ENCODE measurements at places on chromosomes 1 and 21.

- no peak for DNase-seq
Observed at GRCh38 chr1:14733048-14733778, 134.7 kb downstream of the KAZN start.

GRCh38 chr1:193270996-193271395, 84.6 kb upstream of the B3GALT2 start:
- no peak for DNase-seq

DNA sequence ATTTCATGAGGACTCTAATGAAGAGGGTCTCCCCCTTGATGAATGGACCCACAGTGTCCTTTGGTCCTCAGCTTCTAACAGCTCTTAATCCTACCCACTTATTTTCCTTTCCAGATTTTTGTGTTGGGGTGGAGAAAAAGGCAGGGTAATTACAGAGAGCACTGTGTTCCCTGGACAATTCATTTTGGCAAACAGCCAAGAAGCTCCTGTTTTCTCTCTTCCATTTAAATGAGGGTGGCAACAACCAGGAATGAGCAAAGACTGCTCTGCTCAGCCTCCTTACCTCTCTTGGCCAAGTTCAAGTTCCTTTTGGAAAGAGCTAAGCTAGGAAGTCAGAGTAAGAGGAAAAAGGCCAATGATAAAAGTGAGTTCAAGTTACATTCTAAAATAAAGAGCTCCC, 11.9 kb downstream of the XKR8 start:
- DNase-seq: peak; percentile 98

DNA sequence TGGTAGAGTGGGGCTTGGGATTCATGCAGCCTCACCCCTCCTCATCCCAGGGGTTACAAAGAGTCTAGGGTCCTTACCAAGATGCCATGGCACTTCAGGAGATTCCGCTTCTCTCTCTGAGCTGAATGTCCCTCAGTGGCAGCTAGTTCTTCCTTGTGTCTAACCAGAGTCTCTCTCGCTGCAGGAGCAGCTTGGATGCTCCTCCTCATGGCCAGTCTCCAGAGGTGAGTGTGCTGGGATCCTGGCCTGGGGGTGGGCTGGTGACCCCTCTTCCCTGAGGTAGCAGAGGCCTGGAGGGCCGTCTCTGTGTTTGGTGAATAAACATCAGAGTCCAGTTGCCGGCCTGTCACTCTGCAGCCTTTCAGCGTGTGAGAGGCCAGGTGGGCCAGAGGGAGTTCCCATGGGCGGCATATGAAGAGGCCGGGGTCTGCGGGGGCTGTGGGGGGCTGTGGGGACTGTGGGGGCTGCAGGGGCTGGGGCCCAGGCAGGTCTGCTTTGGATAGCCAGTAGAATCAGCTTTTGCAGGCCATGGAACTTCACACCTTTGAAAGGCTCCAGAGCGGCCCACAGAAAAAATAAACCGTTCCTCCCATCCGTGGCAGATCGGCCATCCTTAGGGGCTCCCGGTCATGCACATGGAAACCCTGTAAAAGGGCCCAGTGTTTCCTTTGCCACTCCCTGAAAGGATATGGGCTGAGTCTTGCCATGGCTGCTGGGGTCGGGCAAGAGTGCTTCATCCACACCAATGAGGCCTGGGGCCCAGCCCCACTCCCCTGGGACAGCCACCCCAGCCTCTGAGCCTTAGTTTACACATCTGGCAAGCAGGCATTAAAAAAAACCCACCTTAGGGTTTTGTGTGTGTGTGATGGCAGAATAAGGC, 256.4 kb downstream of the FOXD2 start:
- DNase-seq: no peak

DNA sequence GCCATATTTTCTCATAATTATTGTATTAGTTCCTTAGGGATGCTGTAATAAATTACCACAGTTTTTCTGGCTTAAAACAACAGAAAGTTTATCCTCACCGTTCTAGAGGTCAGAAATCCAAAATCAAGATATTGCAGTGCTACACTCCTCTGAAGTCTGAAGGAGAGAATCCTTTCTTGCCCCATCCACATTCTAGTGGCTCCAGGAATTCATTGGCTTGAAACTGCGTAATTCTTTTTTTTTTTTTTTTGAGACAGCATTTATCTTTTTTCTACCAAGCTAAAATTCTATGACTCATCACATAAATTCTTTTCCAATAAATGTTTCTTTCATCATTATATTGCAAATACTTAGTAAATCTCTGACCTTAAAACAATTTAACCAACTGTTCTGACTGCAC, 451.0 kb upstream of the RGS18 start:
- no peak for DNase-seq

GRCh38 chr1:4380564-4381168, 273.7 kb upstream of the AJAP1 start:
- no peak for DNase-seq

DNA sequence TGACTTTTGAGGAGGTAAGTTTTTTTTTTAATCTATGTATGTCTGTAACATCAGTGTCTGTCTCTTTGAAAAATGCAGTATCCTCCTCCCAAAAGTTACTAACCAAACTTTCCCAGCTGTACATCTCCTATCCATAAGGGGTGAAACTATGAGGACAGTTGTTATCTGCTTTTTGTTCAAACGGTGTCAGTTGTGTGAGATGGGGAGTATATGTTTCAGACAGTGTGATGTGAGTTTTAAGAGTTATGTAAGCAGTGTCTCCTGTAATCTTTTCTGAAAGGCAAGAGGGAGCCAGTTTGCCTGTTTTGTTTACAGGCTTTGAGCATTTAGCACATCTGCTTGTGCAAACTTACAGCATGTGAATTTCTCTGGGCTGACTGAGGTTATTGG, 34.8 kb upstream of the CACYBP start:
- no peak for DNase-seq

DNA sequence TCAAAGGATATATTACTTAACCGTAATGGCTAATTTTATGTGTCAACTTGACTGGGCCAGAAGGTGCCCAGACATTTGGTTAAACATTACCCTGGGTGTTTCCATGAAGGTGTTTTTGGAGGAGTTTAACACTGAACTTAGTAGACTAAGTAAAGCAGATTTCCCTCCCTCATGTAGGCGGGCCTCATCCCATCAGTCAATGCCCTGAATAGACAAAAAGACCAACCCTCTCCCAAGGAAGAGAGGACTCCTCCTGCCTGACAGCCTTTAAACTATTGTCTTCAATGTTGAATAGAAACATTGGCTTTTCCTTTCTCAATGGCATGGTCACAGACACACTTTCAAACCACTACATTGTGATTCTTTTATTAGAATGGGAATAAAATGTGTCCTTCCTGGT, 121.9 kb downstream of the SETD4 start:
- DNase-seq: no peak

- DNase-seq: no peak
Observed at GRCh38 chr1:22319608-22320007, 132.0 kb upstream of the ZBTB40 start.

DNA sequence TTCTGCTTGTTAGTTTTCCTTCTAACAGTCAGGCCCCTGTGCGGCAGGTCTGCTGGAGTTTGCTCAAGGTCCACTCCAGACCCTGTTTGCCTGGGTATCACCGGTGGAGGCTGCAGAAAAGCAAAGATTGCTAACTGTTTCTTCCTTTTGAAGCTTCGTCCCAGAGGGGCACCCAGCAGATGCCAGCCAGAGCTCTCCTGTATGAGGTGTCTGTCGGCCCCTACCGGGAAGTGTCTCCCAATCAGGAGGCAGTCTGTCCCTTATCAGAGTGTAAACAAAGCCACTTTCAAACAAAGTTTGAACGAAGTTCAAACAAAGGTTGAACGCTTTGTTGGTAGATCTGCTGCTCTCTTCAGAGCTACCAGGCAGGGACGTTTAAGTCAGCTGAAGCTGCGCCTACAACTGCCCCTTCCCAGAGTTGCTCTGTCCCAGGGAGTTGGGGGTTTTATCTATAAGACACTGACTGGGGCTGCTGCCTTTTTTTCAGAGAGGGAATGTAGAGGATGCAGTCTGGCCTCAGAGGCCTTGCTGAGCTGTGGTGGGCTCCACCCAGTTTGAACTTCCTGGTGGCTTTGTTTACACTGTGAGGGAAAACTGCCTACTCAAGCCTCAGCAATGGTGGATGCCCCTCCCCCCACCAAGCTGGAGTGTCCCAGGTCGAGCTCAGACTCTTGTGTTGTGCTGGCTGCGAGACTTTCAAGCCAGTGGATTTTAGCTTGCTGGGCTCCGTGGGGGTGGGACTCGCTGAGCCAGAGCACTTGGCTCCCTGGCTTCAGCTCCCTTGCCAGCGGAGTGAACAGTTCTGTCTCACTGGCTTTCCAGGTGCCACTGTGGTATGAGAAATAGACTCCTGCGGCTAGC, 401.8 kb downstream of the SRGAP2C start:
- DNase-seq: no peak

DNA sequence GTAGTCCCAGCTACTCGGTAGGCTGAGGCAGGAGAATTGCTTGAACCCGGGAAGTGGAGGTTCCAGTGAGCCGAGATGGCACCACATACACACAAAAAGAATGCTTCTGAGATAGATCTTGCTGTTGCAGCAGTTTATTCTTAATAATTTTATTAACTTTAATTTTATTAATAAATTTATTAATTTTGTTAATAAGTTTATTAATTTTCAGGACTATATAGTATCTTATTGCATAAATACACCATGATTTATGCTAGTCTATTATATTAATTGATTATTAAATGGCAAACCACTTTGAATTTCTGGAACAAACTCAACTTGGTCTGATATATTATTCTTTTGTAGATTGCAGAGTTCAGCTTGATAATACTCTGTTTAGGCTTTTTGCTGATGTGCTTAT, 99.5 kb downstream of the CLIC6 start:
- no peak for DNase-seq

GRCh38 chr1:83931658-83932253, 67.2 kb downstream of the TTLL7 start:
- peak; percentile 65 for DNase-seq

DNA sequence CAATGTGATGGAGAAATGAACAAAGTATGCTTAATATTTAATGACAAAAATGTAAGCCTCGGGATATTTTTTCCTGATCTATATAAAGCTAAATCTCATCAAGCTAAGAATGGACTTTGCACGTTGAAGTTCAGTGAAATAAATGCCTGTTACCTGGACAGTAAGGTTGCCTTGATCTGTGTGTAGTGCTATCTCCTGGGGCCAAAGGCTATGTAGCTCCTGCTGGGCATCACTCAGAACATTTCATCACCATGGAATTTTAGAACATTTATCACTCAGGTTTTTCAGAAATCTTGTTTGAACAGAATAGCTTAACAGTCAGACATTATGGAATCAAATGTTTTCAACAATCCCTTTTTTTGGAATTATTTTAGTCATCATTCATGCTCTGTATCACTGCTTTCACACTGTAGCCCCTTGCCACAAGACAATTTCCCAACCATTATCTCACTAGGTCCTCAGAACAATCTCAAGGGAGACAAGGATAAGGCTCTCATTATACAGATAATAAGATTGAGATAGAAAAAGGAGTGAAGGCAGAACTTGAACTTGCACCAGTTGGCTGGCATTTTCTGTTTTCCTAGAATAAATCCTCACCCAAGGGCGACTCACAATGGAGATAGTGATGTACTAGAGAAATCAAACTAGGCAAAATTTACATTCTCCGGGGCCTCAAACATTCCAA, 3.7 kb downstream of the OR10J1 start:
- DNase-seq: no peak

DNA sequence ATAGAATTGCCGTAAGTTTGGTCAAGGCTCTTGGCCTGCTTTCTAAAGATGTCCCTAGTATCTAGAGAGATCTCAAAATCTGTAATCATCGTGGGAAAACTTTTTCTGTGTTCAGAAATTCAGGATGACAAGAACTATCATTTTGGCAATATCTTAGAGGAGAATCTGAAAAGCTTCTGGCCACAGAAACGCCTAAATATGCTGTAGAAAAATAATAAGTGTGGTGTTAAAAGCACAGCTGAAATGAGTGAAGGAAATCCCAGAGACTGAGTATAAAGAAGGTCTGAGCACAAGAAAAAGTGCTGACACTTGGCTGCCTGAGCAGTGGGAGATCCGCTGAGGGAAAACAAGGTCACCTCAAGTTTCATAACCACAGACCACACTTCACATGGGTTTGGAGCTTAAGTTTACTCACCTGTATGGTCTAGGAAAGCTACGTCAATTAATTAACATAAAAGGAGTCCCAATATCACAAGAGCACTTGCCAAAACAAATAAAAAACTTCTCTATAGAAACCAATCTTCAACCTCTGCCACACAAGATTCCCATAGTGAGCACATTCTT, 235.2 kb upstream of the IRF2BP2 start:
- DNase-seq: no peak

DNA sequence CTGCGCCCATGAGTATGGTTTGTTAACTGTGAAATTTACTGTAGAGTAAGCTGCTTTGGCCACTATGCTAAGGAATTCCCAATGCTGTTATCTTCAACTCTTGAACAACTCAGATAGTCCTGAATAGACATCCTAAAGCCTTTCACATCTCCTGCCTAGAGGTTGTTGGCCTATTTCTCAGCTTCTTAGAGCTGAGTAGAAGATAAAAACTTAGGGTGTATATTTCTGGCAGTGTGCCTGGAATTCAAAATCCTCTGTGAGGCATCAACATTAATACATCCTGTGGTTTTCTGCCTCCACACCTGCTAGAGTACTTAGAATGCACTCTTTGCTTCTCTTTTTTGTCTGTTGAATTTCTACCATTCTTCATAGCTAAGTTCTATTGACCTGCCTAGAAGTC, 45.8 kb upstream of the RC3H1 start:
- no peak for DNase-seq

DNA sequence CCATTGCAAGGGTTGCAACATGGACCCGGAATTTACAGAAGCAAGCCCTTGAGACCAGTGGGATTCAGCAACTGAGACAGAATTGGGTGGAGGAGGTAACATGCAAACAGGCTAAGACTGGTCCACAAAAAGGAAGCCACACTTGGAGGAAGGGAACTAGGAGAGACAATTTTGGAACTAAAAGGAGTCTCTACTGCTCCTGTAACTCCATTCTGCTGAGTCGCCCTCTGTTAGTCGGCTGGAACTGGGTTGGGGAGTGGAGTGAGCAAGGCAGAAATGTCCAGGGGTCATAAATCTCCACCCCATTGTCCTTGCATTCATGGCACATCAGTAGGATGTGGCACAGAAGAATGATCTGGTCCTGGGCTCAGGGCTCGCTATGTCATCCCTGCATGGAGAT, 5.1 kb downstream of the LAMB3 start:
- DNase-seq: no peak

GRCh38 chr1:32341186-32341757, 5.2 kb upstream of the MARCKSL1 start:
- no peak for DNase-seq

DNA sequence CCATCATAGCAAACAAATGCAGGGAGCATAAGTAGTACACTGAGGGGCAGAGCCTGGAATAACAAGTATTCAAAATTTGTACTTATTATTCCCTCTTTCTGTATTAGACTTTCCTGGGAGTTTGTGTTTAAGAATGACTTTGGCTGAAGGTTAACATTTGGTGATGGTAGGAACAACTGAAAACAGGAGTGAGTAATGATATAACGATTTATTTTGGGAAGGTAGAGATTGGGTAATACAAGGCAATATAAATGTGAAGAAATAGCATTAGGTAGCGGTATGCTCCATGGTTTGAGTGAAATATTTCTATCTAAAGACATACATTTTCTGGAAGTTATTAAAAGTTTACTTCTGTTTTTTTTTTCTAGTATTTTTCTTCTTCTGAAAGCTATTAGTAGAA, 18.5 kb upstream of the C1orf21 start:
- no peak for DNase-seq

- no peak for DNase-seq
Observed at GRCh38 chr1:17630986-17631385, 91.5 kb downstream of the ARHGEF10L start.

GRCh38 chr1:26336477-26337205, 17.3 kb downstream of the CRYBG2 start:
- peak; percentile 65 for DNase-seq

Data from NCI-H2227 treated with DMSO at 0.1 percent for 48 hours (cell line).